T-helper 17 cell (primary cell): ENCODE measurements at places on chromosomes 11 and 22.

DNA sequence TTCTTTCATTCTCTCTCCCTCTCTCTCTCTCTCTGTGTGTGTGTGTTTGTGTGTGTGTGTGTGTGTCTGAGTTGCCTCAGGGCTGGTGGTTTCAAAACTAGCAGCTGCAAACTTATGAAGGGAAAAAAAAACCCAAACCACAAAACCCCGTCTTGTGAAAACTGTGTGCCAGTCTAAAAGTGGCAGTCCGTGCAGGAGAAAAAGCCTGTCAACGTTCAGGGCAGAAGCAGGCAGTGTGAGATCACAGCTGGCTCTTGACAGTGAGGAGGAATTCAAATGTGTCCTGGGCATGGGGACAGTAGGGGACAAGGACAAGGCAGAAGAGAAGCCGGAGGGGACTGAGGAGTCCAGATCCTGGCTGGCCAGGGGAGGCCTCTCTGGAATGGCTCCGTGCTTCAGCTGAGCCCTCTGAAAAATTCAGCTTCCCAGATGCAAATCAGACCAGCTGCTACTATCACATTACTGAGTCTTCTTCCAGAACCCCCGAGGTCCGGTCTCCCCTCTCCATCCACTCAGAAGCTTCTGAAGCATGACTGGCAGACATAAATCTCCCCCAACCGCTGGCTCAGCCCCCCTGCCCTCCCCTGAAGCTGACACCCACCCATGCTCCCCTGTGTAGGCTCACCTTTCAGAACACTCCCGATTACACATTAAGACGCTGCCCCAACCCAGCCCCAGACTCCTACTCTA lies 31.9 kb downstream of the FLI1 start:
- peak; percentile 39 for DNase-seq

GRCh38 chr11:65979261-65979759 lies 17.8 kb downstream of the SART1 start:
- DNase-seq = no peak

GRCh38 chr11:37533830-37534229 lies 935.8 kb upstream of the RAG2 start:
- DNase-seq = no peak

DNA sequence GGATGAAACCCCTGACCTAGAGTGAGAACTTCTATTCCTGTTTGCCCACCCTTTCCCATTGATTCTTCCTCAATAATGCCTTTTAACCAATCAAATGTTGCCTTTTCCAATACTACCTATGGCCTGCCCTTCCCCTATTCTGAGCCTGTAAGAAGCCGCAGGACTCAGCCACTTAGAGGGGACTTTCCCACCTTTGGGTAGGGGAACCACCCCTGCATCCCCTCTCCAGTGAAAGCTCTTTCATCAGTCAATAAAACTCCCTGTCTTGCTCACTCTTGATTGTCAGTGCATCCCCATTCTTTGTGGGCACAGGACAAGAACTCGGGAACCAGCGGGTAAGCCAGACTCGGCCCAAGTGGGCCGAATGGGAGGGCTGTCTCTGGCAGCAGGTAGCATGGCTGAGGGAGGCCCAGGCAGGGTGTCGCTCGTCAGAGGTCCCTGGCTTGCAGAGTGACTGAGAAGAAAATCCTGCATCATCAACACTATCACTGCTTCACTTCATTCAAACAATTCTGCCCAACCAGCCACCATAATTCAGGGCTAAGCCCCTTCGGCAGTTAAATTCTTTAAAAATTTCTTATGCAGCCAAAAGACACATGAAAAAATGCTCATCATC lies 30.4 kb downstream of the LDHAL6A start:
- DNase-seq = no peak

DNA sequence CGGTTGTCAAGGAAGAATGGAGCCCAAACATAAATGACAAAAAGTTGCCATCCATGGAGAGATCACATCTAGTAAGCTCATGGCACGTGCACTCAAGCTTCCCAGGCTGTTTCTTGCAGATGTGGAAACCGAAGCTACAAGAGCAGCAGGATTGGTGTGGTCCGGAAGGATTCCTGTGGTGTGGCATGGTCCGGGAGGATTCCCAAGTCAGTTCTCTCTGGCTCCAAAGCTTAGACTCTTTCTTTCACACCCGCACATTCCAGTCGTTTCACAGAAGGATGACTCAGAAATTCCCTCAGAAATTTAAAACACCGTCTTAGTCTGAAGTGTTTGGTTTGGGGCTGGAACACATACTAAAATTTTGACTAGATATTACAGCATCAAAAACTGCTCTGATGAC lies 78.0 kb upstream of the DRD2 start:
- no peak for DNase-seq

DNA sequence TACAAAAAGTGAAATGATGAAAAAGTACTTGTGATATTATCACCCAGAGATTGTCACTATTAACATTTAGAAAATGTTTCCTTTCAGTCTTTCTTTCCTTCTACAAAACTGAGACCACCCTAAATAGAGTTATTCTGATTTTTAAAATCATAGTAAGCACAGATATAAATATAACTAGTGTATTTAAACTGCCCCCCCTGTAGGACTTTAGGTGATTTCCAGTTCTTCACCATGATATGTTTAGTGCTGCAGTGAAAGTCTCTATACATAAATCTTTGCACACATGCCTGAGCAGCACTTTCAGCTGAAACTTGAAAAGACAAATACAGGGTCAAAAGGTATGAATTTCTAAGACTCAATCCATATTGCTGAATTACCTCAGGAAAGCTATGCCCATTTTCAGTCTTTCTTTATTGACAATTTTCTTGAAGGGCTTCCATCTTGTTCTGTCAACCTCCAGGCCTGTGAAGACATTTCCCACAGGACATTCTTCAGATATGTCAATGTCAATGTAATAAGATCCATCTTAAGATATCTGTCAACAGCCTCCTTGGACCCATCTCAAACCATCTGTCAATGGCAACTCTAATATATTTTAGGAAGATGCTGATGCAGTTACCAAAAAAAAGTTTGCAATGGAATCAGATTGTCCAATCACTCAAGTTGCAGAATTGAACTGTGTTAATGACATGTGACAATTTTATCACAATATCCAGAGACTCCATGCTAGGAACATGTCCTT lies 30.8 kb upstream of the LDLRAD3 start:
- no peak for DNase-seq

DNA sequence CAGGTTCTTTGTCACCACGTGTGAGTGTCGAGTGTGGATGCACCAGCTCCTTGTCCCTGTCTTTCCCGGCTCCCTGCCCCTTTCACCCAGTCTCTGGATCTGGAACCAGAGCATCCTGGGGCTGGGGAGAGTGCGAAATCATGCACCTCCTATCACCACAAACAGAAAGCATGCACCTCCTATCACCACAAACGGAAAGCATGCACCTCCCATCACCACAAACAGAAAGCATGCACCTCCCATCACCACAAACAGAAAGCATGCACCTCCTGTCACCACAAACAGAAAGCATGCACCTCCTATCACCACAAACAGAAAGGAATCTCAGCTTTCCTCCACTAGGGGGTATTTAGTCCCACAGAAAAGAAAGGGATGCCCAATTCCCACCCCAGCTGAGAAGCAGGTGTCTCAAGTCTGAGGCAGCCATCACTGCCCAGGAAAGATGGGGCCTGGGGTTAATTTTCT lies 5.9 kb upstream of the GLB1L3 start:
- DNase-seq = no peak

DNA sequence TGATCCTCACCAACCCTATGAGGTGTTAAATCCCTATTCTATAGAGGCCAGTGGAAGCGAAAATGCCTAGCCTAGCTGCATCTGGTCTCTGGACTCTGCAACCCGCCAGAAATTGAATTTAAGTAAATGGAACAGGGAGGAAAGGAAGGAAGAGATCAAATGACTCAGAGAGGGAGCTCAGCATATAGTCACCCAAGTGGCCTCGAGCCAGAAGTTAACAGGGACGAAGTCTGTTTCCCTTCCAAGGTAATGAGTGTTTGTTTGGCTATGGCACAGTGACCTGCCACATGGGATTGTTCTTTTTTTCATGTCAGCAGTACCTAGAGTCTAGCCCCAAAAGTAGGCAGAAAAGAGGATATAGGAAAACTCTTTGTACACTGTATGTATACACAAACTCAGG lies 66.3 kb downstream of the PAK1 start:
- DNase-seq = no peak

DNA sequence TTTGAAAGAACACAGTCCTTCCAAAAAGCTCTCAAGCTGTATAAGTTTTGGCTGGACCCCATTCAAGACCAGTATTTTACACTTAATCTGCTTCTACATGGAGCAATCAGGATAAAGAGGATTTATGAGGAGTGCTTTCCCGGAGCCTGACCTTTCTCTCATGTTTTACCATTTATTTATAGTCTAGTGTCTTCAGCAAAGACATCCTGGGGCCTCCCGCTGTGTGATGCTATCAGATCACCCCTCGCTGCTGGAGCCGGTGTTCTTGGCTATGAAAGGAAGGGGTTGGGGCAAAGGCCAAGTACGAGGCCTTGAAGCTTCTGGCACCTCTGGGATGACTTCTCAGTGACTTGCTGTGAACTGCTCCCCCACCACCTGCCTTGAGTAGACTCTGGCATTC lies 189.6 kb downstream of the ADAMTS15 start:
- DNase-seq = no peak

DNA sequence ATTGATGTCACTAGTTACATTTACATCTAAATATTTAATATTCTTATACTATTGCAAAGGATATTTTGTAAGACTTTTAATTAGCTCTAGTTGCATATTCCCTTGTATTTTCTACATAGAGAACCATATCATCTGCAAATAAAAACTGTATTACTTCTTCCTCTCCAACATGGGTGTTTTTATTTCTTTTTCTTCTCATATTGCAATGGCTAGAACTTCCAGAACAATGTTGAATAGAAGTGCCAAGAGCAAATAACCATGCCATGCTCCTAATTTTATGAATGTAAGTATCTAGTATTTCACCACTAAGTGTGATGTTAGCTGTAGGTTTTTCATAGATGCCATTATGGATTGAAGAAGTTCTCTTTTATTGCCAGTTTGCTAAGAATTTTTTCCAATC lies 321.8 kb upstream of the NCAM1 start:
- DNase-seq = no peak

GRCh38 chr11:108732395-108732794 lies 67.5 kb downstream of the DDX10 start:
- no peak for DNase-seq

DNA sequence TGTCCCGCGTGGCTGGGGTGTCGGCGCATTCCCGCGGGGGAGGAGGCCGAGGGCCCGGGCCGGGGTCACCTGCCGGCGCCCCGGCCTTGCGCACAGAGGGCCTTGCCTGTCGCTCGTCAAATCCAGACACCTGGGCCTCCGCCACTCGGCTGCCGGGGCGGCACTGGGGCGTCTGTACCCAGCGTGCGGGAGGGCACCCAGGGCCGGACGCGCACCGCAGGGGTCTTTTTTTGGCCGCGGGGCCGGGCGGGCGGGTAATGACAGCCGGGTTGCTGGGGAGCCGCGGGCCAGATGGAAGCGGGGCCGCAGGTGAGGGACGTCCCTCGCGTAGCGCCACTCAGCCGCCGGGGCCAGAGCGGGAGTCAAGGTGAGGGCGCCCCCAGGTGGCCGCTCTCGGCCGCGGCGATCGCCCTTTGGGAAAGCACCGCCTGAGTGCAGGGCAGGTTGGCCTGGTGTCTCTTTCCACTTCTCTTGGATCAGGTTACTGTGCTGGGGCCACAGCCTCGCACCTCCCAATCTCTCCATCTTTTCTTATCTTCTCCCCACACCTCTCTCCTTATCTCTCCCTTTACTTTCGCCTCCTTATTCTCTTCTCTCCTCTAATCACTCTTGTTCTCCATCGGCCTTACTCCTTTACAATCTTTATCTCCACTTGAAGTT lies 3.5 kb downstream of the PHLDB1 start:
- peak; percentile 82 for DNase-seq

DNA sequence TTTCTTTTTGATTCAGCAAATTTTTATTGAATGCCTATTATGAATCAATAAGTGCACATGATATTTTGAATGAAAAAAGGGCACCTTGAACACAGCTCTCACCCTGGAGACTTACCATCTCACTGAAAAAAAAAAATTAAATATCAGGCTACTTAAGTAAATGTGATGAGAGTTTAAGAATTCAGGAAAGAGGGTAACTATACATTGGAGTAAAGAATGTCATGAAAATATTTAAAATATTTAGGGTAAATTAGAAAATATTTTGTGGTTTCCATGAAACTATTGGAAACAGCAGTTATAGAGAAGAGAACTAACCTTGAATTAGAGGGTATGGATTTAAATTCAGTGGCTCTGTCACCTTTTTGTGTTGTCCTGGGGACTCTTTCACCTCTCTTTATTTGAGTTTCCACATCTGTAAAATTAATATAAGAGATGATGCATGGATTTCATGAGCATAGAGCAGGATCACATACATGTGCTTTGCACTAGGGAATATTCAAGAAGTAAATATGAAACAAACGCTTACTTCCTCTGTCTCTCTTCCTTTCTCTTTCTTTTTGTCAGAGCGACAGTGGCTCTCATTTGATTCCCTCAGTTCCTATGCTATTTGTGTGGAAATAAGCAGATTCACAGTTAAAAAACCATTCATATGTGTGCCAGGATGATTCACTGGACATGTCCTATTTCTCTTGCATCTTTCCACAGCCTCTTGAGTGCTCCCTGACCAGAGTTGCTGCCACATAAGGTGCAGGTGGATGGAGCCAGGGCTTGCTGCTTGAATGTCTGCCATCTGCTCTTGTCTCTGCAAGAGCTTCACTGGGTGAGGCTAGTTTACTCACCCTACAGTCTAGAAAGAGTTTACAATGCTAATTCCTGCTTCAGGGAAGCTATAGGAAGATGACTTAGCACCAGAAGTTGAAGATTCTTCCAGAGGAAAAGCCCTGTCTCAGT lies 533.1 kb downstream of the ETS1 start:
- no peak for DNase-seq

DNA sequence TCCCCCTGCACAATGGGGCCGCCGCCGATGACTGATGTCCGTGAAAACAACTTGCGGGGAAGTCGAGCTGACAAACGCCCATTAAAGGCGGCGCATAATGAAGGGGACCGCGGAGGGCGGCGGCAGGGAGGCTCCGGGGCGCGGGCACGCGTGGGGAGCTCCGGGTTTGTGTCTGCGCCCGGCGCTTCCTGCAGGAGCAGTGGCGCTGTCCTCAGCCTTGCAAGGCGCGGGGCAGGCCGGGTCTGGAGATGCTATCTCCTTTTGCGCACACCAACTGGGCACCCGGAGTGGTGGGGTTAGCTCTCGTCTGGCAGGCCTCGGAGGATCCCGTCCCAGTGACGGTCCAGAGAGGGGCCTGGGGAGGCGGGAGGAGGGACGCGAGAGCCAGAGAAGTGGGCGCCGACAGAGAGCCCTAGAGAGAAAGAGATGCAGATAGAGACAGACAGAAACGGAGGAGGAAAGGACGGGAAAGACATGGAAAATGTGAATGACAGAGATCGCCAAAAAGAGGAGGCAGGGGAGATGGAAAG lies 390 bp upstream of the FGF3 start:
- no peak for DNase-seq

DNA sequence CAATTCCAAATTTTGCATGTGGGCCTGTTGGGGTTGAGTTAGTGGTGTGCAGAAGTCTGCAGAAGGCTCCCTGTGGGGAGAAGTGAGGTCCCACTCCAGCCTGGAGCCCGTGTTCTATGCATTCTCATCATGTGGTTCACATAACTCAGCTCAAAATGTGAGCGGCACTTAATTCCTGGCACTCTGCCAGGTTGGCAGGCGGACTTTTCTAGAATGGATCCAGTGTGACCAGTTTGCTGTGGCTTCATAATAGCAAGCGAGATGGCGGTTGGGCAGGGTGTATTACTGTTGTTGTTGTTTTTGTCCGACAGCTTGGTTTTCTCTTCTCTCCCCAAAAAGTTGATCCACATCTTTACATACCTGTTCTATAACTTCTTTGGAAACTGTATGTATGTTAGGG lies 146.8 kb upstream of the TTC12 start:
- DNase-seq = no peak
